ENCODE measurements at places on chromosomes 1 and 21. TPM values are rescaled to one million over a fixed set of nuclear protein-coding genes. Genes with fewer than 3 reads are reported as not detected.
A peak's percentile ranks its signal among the peaks of the same experiment; 100 is the strongest.

DNA sequence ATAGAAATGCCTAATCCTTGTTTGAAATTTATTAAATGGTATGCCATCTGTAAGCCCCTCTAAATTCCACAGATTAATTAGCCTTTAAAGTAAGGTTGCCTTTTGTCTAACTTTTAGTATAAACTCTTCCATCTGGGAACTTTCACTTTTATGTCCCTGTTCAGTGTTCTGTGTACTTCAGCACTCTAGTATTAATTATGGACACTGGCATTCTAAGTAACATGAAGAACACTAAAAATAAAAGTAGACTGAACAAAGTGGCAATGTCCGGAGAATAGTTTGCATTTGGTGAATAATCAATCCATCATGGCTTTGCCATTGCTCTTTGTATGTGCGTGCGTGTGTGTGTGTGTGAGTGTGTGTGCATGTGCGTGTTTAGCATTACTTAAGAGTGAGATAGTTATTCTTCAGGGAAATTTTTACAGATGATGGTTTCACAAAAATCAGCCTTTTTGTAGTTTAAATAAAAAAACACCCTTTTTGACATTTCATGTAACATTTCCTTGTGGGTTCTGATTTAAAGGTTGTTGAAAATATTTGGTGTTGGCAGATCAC, 51.1 kb downstream of the ATF6 start:
- no peaks in the 10 kb centered on the region for H3K27me3 ChIP-seq
- H3K4me3 ChIP-seq = no peak overlapping the region
- no peaks in the 10 kb centered on the region for H3K4me1 ChIP-seq
- no peak for DNase-seq
- no peaks in the 10 kb centered on the region for H3K36me3 ChIP-seq
- H3K27ac ChIP-seq = no peak overlapping the region

DNA sequence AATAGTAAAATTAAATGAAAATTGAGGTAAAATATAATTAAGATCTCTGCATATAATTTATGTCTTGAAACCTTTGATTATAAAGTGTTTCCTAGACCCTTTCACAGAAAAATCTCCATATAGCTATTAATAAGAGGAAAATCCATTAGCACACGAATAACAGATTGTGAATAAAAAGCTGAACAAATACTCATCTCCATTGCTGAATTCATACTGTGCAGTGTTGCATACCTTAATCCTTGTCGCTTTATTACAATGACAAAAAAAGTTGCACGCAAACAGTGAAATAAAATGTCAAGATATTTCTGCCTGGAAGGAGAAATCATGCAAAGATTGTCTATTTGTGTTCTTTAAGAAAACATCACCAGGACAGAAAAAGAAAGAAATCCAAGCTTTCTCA, 499.1 kb upstream of the TMPRSS15 start:
- no peaks in the 10 kb centered on the region for H3K36me3 ChIP-seq
- H3K27me3 ChIP-seq = no peaks in the 10 kb centered on the region
- no peak overlapping the region for H3K27ac ChIP-seq

TEDDM1 gene
- total RNA-seq = not detected

GRCh38 chr1:234325878-234326496, 47.3 kb upstream of the COA6 start:
- DNase-seq = no peak
- H3K27ac ChIP-seq = no peak overlapping the region
- peaks cover 31% of the 10 kb centered on the region for H3K27me3 ChIP-seq
- H3K4me1 ChIP-seq = no peaks in the 10 kb centered on the region
- H3K4me3 ChIP-seq = no peak overlapping the region

DNA sequence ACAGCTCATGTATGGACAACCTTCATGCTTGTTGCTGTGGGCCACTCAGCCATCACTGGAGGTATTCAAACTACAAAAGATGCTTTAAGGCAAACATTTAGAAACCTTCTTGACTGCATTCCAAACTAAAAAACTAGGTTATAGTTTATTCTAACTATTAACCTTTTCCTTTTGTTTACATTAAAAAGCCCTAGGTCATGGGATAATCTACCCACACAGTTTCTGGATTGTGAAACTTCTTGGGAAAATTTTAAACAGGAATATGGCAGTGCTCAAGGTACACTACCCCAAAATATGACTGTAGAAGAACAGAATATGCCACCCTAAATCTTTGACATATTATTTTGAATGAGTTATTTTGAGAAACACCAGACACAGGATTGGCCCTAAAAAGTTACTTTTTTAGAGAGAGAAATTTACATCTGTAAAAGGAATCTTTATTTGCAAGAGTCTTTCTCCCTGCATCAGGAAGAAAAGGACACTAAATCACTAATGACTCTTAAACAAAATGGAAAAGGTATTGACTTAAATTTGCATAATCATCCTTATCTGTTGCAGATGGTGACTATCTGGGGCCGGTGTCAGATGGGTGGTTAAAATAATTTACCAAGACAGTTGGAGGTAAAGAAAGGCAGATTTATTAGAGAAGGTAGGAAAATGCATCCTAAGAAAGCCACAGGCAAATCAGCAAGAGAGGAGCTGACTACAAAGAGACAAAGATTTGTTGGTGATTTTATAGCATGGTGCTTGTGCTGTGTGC, 25.1 kb upstream of the NUF2 start:
- H3K4me3 ChIP-seq = no peak overlapping the region
- no peak for DNase-seq
- no peaks in the 10 kb centered on the region for H3K36me3 ChIP-seq

GRCh38 chr1:28374297-28374696, 4.8 kb downstream of the PHACTR4 start:
- DNase-seq = no peak
- H3K36me3 ChIP-seq = no peaks in the 10 kb centered on the region
- H3K4me3 ChIP-seq = no peak overlapping the region
- peaks cover 21% of the 10 kb centered on the region for H3K4me1 ChIP-seq
- H3K27ac ChIP-seq = peak overlapping the region; percentile 59
- no peaks in the 10 kb centered on the region for H3K27me3 ChIP-seq

DNA sequence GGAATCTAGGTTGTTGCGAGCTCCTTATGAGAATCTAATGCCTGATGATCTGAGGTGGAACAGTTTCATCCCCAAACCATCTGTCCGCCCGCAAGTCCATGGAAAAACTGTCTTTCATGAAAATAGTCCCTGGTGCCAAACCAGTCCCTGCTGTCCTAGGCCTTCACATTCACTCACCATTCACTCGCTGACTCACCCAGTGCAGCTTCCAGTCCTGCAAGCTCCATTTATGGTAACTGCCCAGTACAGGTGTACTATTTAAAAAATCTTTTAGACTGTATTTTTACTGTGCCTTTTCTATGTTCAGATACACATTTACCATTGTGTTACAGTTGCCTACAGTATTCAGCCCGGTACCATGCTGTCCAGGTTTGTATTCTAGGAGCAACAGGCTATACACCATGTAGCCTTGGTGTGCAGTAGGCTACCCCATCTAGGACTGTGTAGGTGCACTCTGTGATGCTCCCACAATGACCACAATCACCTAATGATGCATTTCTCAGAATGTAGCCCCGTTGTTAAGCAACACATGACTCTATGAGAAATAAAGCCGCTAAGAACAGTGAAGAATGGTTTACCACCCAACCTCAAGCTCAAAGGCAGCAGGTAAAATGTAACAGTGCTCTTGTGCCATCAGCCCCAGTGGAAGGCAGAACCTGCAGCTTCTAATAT, 2.4 kb downstream of the ECHDC2 start:
- no peaks in the 10 kb centered on the region for H3K4me1 ChIP-seq
- H3K27ac ChIP-seq = no peak overlapping the region
- no peaks in the 10 kb centered on the region for H3K36me3 ChIP-seq

FBXO44 gene
- total RNA-seq = 15.9 TPM

GRCh38 chr1:202069662-202070061, 53.1 kb upstream of the GPR37L1 start:
- H3K27ac ChIP-seq = no peak overlapping the region
- H3K4me3 ChIP-seq = no peak overlapping the region
- H3K4me1 ChIP-seq = no peaks in the 10 kb centered on the region
- H3K36me3 ChIP-seq = no peaks in the 10 kb centered on the region

RBP7 gene
- 2.0 TPM for total RNA-seq

MARK1 gene
- 7.1 TPM for total RNA-seq

GRCh38 chr1:171334024-171334640, 20.1 kb downstream of the FMO4 start:
- no peaks in the 10 kb centered on the region for H3K4me1 ChIP-seq
- DNase-seq = no peak
- no peaks in the 10 kb centered on the region for H3K27me3 ChIP-seq
- no peaks in the 10 kb centered on the region for H3K36me3 ChIP-seq
- no peak overlapping the region for H3K27ac ChIP-seq
- no peak overlapping the region for H3K4me3 ChIP-seq

ARMH1 gene
- 1.2 TPM for total RNA-seq

KRTAP10-6 gene
- total RNA-seq = not detected

GRCh38 chr1:222420633-222421032, 127.3 kb downstream of the HHIPL2 start:
- H3K4me1 ChIP-seq = no peaks in the 10 kb centered on the region
- no peak overlapping the region for H3K27ac ChIP-seq
- no peak for DNase-seq
- no peaks in the 10 kb centered on the region for H3K27me3 ChIP-seq
- H3K4me3 ChIP-seq = no peak overlapping the region

Data from hepatocyte (in vitro differentiated cells).